ENCODE measurements at places on chromosomes 1 and 21.

GRCh38 chr1:245843101-245843500 is 664.0 kb downstream of the SMYD3 start:
- DNase-seq: no peak

DNA sequence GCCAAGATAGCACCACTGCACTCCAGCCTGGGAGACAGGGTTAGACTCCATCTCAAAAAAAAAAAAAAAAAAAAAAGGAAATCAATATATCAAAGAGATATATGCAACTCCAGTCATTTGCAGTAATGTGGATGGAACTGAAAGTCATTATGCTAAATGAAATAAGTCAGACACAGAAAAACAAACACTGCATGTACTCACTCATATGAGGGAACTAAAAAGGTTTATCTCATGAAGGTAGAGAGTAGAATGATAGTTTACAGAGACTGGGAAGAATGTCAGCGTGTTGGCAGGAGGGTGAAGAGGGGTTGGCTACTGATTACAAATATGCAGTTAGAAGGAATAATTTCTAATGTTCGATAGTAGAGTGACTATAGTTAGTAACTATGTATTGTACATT is 13.2 kb downstream of the HSD11B1 start:
- DNase-seq: no peak

- DNase-seq: no peak
Measured at GRCh38 chr1:209755926-209756614, at the start of gene TRAF3IP3. TSS of gene TRAF3IP3 (plus strand) at chr1:209756053. CDS start at chr1:209760040, 3,987 bp downstream.

DNA sequence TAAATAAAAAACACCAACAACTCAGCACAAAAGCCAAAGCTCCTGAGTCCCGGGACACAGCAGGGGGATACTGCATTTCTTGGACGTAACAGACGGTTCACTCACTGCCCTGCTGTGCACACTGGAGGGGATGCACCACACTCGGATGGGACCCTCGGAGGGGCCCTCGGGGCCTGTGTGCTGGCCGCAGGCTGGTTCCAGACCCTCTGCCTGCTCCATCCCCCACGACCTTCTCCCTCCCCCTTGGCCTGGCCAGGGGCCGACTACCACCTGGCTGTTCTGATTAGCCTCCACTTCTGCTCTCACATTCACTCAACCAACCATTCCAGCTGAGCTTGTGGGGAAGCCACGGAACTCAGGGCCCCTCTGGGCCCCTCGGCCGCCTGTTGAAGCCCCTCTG is 64.9 kb downstream of the ACOT7 start:
- no peak for DNase-seq

GRCh38 chr1:247415423-247416361 is at the start of gene NLRP3:
TSS of gene NLRP3 (plus strand) at chr1:247416173. CDS start at chr1:247418801, 2,628 bp downstream.
- peak; percentile 66 for DNase-seq

GRCh38 chr1:151898519-151898991 is 10.8 kb downstream of the THEM4 start:
- DNase-seq: no peak

- no peak for DNase-seq
Measured at GRCh38 chr1:155645648-155646047, 35.6 kb downstream of the MSTO1 start.

DNA sequence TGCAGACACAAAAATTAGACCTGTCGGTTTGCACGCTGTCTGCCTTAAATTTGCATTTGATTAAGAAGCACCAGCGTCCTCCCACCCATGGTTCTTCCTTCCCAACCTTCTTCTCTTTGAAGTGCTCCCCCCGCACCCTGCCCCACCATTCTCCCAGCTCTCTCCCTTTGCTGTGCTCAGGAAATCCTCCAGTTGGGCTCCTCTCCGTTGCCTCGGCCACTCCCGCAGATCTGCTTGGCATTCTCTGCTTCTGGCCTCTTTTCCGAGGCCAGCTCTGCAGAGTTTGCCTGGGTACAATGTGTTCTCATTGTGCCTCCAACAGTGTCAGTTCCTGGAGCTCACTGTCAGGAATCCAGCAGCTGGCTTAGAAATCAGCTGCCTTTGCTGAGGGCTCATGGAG is 126.1 kb downstream of the NAV1 start:
- no peak for DNase-seq

GRCh38 chr1:6913086-6913485 is 127.8 kb downstream of the CAMTA1 start:
- no peak for DNase-seq

DNA sequence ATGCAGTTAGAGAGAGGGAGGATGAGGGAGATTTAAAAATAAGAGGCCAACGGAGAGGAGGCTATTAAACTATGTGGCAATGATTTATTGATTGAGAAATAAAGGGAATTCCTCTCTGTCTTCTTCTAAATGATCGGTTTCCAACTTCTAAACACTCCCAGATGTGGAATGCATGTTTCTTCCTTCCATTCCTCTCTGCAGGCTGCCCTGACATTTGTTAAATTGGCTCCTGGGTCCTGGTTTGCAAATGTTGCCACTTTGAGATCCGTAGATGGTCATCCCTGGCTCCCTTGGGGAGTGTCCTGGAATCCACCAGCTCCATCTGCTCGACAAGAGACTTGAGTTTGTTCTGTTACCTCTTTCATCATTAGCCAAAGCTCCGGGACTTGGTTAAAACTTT is 10.3 kb upstream of the C1orf198 start:
- DNase-seq: no peak

GRCh38 chr1:22143065-22144033 is at the start of gene WNT4:
TSS of gene WNT4 (minus strand) at chr1:22143097. CDS start at chr1:22142922, 175 bp downstream.
- DNase-seq: peak; percentile 91

DNA sequence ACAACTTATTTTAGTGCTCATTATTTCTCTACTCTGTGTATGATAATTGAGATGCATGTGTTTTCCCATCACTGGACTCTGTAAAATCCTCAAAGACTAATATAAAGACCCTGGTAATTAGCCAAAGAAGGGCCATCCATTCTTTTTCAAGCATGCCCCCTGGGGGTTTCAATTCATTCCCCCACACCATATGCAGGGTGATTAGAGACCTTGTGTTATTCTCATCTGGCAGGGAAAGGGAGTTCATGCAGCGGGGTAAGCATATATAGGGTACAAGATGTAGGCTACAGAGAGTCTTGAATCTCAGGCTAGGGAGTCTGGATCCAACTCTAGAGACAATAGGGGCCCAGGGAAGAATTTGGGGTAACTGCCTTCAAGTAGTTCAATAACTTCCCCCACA is 166.5 kb downstream of the TNR start:
- DNase-seq: no peak

DNA sequence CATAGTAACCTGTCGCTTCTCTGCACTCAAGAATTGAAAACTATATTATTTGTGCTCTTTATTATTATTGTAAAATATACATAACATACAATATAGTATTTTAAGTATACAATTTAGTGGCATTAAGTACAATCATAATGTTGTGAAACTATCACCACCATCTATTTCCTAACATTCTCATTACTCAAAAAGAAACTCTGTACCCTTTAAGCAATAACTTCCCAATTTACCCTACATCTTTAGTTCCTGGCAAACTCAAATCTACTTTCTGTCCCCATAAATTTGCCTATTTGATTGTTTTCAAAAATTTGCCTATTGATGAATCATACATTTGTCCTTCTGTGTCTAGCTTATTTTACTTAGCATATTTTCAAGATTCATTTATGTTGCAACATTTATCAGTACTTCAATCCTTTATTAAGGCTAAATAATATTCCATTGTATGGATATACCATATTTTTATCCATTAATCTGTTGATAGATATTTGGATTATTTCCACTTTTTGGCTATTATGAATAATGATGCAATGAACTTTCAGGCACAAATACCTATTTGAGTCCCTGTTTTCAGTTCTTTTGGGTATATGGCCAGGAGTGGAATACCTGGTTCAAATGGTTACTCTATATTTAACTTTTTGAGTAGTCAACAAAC is 99.6 kb upstream of the DMRTA2 start:
- DNase-seq: no peak

- no peak for DNase-seq
Measured at GRCh38 chr1:8276173-8276914, 41.6 kb upstream of the SLC45A1 start.

- no peak for DNase-seq
Measured at GRCh38 chr1:66445492-66446181, 88.3 kb upstream of the SGIP1 start.

GRCh38 chr21:38386967-38387366 is 111.3 kb downstream of the ERG start:
- DNase-seq: no peak

- peak; percentile 85 for DNase-seq
Measured at GRCh38 chr1:156096640-156097391, 14.6 kb upstream of the MEX3A start.

- no peak for DNase-seq
Measured at GRCh38 chr21:38286739-38287471, 30.1 kb downstream of the KCNJ15 start.

DNA sequence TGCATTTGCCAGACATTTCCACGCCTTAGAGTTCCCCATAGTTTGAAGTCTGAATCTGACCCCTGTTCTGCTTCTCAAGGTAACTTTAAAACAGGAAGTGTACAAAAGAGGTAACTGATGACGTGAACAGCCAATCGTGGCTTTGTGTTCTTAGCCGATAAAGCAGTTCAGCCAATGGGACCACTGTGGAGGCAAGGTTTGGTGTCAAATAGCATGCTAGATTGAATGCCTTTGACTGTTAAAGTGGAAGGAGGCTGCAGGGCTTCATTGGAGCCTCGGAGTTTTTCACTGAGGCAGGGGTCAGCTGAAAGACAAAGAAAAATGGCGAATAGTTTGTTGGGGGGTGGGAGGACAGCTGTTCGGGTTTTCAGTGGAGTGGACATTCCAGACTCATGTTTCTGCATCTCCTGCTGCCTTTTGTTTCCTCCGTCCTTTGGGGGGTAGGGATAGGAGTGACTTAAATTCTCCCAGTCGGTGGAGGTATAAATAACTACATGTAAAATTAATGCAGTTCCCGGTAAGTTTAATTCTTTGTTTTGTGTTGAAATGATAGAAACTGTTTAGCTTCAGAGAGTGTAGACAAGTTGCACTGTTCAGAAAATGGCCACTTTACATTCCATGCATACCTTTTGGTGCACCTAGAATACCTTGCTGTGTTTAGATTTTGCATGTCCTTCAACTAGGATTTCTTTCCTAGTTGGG is 17.7 kb downstream of the NFYC start:
- peak; percentile 87 for DNase-seq

DNA sequence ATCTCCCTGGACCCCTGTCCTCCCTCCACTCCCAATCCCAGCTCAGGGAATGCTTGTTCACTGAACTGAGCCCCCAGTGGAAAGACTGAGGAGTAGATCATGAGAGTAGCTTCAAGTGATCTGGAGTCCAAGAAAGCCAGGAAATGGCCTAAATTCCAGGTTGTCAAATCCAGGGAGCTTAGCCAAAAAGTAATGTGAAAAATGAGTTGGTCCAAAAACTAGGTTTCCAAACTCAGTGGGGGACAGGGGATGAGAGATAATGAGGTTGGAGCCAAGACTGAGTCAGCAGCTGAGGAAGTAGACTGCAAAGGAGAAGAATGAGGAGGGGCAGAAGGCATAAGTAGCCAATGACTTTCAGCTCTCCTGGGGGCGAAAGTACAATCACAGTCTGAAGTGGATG is 284.1 kb upstream of the BEND5 start:
- DNase-seq: no peak

GRCh38 chr1:113850127-113850796 is 21.2 kb downstream of the PTPN22 start:
- DNase-seq: no peak

DNA sequence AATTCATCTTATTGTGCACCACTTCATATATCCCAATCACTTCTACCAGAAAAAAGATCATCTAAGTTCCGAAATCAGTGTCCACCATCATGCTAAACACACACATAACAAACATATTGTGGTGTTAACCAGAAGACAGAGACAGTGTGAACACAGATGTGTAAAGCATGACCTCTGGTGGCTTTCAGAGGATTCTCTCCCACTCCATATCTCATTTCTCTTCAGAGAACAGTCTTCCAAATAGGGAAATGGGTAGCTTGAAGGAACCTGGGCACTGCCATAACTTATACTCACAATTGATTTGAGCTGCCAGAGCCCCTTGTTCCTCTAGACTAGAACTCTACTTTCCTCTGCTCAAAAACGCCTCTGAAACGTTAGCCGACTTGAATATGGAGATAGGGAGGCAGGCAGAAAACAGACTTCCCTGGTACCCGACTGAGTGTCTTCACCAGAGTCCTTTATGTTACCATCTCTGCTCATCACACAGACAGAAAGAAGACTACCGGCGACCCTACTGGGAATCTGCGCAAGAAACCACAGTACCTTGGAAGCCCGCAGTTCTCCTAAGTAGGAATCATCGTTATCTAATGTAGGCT is 1.8 kb upstream of the ELAPOR1 start:
- peak; percentile 46 for DNase-seq

DNA sequence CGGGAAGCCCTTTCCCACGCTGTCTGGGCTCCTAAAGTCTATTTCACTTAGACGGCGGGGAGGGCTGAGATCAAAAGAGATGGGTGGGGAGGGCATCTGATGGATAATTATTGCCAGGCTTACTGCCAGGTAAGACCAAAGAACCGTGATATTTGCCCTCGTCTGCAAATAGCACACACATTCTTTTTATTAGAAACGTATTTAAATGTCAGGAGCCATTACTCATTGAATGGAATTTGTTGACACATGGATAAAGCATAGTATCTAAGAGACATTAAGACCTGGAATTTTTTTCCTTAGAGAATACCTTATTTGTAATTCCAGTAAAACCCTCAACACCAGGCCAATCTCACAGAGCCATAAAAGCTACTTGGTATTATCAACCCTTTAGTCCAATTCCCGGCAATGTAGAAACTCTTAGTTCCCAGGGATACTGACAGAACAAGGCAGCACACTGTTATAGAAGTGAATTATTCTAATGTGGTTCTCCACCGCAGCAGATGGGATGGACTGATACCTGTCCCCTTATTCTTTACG is 10.6 kb downstream of the URB1 start:
- DNase-seq: no peak

DNA sequence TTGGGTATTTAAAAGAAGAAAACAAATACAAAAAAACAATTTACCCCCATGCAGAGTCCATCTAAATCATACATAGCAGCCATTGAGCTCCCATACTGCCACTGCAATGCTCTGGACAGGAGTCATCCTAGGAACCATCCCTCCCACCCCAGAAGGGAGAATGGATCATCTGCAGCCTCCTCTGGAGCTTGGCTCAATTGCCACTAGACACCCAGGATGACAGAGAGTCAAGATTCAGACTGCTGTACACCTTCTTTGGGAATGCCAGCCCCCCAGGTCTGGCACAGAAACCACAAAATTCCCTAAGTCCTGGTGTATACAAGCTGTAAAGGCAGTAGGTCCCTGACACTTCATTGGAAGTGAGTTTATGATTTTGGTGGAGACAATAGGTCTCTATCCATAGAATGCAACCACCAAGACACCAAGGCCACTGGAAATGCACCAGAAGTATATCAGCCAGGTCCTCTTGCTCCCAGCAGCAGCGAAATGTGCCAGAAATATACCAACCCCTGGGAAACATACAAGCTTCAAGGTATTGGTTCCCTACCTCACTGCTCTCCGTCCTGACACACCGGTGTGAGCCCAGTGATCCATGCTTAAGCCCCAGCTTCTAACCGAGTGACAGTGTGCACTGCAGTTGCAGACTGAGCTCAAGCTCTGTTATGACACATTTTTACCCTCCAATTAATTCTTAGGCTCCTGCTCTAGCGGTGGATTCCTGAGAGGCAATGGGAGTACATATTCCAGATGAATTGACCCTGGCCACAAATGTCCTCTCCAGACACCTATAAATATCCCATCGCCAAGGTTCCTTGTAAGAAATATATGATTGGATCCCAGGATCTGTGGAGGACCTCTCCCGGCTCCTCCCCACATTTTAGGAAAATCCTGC is 4.4 kb downstream of the TAL1 start:
- DNase-seq: no peak

Measured in urothelium cell line (cell line).